Immature natural killer cell (primary cell): ENCODE measurements at places on chromosomes 2 and 18. TPM values are rescaled to one million over a fixed set of nuclear protein-coding genes. Genes with fewer than 3 reads are reported as not detected.
A peak's percentile ranks its signal among the peaks of the same experiment; 100 is the strongest.

SSB gene
- 115 TPM for polyA plus RNA-seq

LBX2 gene
- not detected for polyA plus RNA-seq

CCBE1 gene
- 0.03 TPM for polyA plus RNA-seq

HOXD12 gene
- polyA plus RNA-seq = not detected

CSRNP3 gene
- polyA plus RNA-seq = not detected

SGPP2 gene
- polyA plus RNA-seq = not detected

WDR12 gene
- 17.8 TPM for polyA plus RNA-seq

KLHL41 gene
- not detected for polyA plus RNA-seq

CNDP1 gene
- polyA plus RNA-seq = not detected

UPP2 gene
- polyA plus RNA-seq = not detected

EFHD1 gene
- polyA plus RNA-seq = not detected

DNA sequence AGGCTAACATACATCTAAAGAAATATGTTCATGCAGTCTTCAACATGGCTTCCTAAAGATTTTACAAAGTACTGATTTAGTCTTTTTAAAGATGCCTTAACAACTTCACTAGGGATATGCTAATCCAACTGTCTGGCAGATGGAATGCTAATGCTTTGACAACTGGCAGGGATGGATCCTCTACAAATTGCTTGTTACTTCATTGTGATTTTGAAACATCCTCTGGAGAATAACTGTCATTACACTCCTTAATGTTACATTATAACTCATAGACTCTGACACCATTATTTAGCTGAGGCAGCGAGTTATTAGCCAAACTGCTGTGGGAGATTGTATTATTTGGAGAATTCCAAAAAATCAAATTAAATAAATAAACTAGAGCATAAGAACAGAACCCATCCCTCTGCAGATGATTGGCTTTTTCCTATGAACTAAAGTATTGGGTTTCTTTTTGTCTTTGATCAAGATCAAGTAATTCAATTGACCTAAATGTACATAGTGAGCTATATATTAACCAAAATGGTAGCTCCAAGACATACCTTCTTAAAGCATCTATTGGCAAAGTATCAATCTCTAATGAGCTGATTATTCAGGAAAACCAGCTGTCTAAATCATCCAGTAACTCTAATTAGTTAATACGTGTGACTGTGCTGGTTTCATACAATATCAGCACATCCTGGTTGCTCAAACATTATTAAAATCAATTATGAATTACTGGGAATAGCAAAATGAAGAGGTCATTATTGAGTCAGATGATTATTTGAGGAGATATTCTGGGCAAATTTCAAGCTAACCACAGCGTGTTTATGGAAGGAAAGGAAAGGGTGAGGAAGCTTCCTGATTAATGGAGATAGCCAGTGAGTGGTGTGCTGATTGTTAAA, 321.3 kb upstream of the TFPI start:
- H3K4me1 ChIP-seq = no peaks in the 10 kb centered on the region
- H3K36me3 ChIP-seq = no peaks in the 10 kb centered on the region
- H3K27ac ChIP-seq = no peak overlapping the region
- no peak overlapping the region for H3K4me3 ChIP-seq
- peaks cover 3% of the 10 kb centered on the region for H3K27me3 ChIP-seq
- no peak for DNase-seq

DNA sequence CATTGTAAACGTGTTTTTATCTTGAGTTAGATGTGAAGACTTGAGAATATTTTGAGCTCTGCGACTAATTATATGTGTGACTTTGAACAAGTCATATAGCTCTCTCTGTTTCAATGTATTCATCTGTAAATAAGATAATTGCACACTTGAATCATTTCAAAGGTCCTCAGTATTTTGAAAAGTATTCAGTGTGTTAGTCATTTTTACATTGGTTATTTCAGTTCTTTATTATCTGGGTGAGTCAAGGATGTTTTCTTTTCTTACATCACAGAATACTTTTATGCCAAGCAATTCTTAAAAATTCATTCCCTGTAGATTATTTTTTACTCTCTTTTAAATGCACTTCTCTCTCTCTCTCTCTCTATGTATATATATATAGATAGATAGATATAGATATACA, 1098.0 kb upstream of the ZEB2 start:
- no peak overlapping the region for H3K27ac ChIP-seq
- no peak for DNase-seq
- peaks cover 2% of the 10 kb centered on the region for H3K27me3 ChIP-seq
- H3K36me3 ChIP-seq = no peaks in the 10 kb centered on the region

DNA sequence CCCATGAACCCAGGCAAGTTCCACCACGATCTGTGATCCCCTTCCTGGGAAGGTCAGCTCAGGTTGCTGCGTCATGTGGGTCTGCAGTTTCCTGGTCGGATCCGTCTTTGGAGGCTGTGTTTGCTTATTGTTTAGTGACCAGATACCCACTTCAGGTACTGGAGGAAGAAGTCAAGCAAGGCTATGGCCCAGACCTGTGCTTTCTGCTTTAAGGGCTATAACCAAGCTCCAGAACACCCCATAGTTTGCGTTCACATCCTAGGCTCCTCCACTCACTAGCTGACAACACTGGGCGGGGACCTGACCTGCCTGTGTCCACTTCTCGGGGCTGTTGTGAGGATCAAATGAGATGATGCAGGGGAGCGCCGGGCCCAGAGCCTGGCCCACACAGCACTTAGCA, 44.0 kb downstream of the MAL start:
- H3K27me3 ChIP-seq = peaks cover 8% of the 10 kb centered on the region
- H3K27ac ChIP-seq = no peak overlapping the region
- DNase-seq = no peak
- no peaks in the 10 kb centered on the region for H3K4me1 ChIP-seq
- H3K36me3 ChIP-seq = no peaks in the 10 kb centered on the region
- no peak overlapping the region for H3K4me3 ChIP-seq

- H3K27me3 ChIP-seq = no peaks in the 10 kb centered on the region
- no peak overlapping the region for H3K27ac ChIP-seq
- peaks cover 5% of the 10 kb centered on the region for H3K36me3 ChIP-seq
- no peak overlapping the region for H3K4me3 ChIP-seq
- no peak for DNase-seq
Measured at GRCh38 chr2:3131636-3132326, 245.8 kb downstream of the EIPR1 start.

DNA sequence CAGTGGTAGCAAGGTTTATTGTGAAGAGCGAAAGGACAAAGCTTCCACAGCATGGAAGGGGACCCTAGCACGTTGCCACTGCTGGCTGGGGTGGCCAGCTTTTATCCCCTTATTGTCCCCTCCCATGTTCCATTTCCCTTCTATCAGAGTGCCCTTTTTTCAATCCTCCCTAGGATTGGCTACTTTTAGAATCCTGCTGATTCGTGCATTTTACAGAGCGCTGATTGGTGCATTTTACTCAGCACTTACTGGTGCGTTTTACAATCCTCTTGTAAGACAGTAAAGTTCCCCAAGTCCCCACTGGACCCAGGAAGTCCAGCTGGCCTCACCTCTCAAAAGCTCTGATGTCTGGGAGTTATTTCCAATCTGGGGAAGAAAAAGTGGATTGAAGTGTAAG, 90.1 kb downstream of the CD8B2 start:
- H3K4me3 ChIP-seq = no peak overlapping the region
- H3K4me1 ChIP-seq = peaks cover 6% of the 10 kb centered on the region

- no peak overlapping the region for H3K4me3 ChIP-seq
- no peaks in the 10 kb centered on the region for H3K27me3 ChIP-seq
- DNase-seq = no peak
- H3K4me1 ChIP-seq = peaks cover 37% of the 10 kb centered on the region
Measured at GRCh38 chr18:6248017-6248416, 166.7 kb downstream of the L3MBTL4 start.

- H3K27me3 ChIP-seq = peaks cover 4% of the 10 kb centered on the region
- H3K4me1 ChIP-seq = no peaks in the 10 kb centered on the region
- H3K36me3 ChIP-seq = no peaks in the 10 kb centered on the region
- H3K4me3 ChIP-seq = no peak overlapping the region
- no peak overlapping the region for H3K27ac ChIP-seq
Measured at GRCh38 chr2:95381212-95382191, 21.0 kb upstream of the FAHD2A start.

DNA sequence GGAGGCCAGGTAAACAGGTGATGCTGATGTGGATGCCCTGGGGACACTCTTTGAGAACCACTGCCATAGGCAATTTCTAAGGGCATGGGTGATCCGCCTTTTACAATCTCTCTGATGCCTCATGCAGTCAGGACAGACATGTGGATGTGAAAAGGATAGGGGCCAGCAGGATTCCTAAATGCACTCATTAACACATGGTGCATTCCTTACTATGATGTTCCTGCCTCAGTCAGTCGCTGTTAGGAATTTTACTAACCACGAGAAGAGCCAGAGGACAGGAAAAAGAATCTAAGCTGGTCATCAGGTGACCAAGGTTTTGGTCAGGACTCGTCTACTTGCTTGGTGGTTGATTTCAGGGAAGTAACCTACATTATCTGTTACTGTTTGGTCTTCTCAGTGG, 191.0 kb downstream of the ARL4C start:
- peaks cover 3% of the 10 kb centered on the region for H3K27me3 ChIP-seq
- DNase-seq = no peak
- H3K36me3 ChIP-seq = no peaks in the 10 kb centered on the region
- H3K4me1 ChIP-seq = peaks cover 41% of the 10 kb centered on the region

GRCh38 chr18:33210575-33211189, 229.8 kb downstream of the CCDC178 start:
- no peak overlapping the region for H3K27ac ChIP-seq
- H3K4me1 ChIP-seq = no peaks in the 10 kb centered on the region
- no peak overlapping the region for H3K4me3 ChIP-seq

- DNase-seq = no peak
- H3K4me3 ChIP-seq = no peak overlapping the region
- H3K27ac ChIP-seq = no peak overlapping the region
- H3K27me3 ChIP-seq = peaks cover 6% of the 10 kb centered on the region
- H3K36me3 ChIP-seq = no peaks in the 10 kb centered on the region
Measured at GRCh38 chr18:22143347-22144340, 25.7 kb upstream of the GATA6 start.

- no peak overlapping the region for H3K4me3 ChIP-seq
- no peak overlapping the region for H3K27ac ChIP-seq
- DNase-seq = no peak
- H3K4me1 ChIP-seq = no peaks in the 10 kb centered on the region
- H3K27me3 ChIP-seq = no peaks in the 10 kb centered on the region
- no peaks in the 10 kb centered on the region for H3K36me3 ChIP-seq
Measured at GRCh38 chr2:59462422-59463197, 1090.8 kb downstream of the BCL11A start.

DNA sequence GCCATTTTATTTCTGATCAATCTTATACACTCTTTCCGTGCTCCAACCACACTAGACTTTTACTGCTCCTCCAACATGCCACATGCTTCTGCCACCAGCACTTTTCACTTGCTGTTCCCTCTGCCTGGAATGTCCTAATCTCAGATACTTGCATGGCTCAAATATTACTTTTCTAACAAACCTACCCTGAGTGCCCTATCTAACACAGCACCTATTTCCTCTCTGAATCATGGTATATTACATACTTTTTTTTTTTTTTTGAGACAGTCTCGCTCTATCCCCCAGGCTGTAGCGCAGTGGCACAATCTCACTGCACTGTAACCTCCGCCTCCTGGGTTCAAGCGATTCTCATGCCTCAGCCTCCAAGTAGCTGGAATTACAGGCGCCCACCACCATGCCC, 166.3 kb upstream of the CAVIN2 start:
- peaks cover 4% of the 10 kb centered on the region for H3K27me3 ChIP-seq
- no peak overlapping the region for H3K4me3 ChIP-seq
- no peaks in the 10 kb centered on the region for H3K36me3 ChIP-seq
- no peaks in the 10 kb centered on the region for H3K4me1 ChIP-seq
- no peak for DNase-seq

- peaks cover 77% of the 10 kb centered on the region for H3K4me1 ChIP-seq
- no peak overlapping the region for H3K27ac ChIP-seq
- no peak for DNase-seq
- peaks cover 6% of the 10 kb centered on the region for H3K36me3 ChIP-seq
- H3K27me3 ChIP-seq = no peaks in the 10 kb centered on the region
Measured at GRCh38 chr18:35110059-35110458, 68.8 kb downstream of the MAPRE2 start.

- peaks cover 35% of the 10 kb centered on the region for H3K4me1 ChIP-seq
- no peak overlapping the region for H3K27ac ChIP-seq
- DNase-seq = no peak
- H3K27me3 ChIP-seq = no peaks in the 10 kb centered on the region
Measured at GRCh38 chr18:44696892-44697291, 16.2 kb downstream of the SETBP1 start.

GRCh38 chr2:9614562-9614961, 16.2 kb downstream of the YWHAQ start:
- H3K36me3 ChIP-seq = no peaks in the 10 kb centered on the region
- H3K4me1 ChIP-seq = peaks cover 100% of the 10 kb centered on the region
- H3K27me3 ChIP-seq = no peaks in the 10 kb centered on the region
- DNase-seq = no peak

- H3K4me3 ChIP-seq = peak overlapping the region; percentile 90
- H3K27me3 ChIP-seq = no peaks in the 10 kb centered on the region
- no peaks in the 10 kb centered on the region for H3K36me3 ChIP-seq
- DNase-seq = peak; percentile 41
- H3K4me1 ChIP-seq = peaks cover 22% of the 10 kb centered on the region
Measured at GRCh38 chr18:68721681-68722583, 7.0 kb upstream of the TMX3 start.

GRCh38 chr2:192016265-192016664, 169.4 kb upstream of the CAVIN2 start:
- peaks cover 2% of the 10 kb centered on the region for H3K27me3 ChIP-seq
- no peaks in the 10 kb centered on the region for H3K36me3 ChIP-seq
- no peak overlapping the region for H3K27ac ChIP-seq
- H3K4me3 ChIP-seq = no peak overlapping the region
- no peak for DNase-seq

- no peak for DNase-seq
- no peak overlapping the region for H3K4me3 ChIP-seq
- H3K4me1 ChIP-seq = no peaks in the 10 kb centered on the region
Measured at GRCh38 chr2:140873915-140874531, 1256.8 kb downstream of the LRP1B start.

- H3K27me3 ChIP-seq = peaks cover 12% of the 10 kb centered on the region
- no peak for DNase-seq
- H3K27ac ChIP-seq = no peak overlapping the region
- no peaks in the 10 kb centered on the region for H3K4me1 ChIP-seq
- H3K4me3 ChIP-seq = no peak overlapping the region
Measured at GRCh38 chr18:31595121-31595771, 3.6 kb downstream of the TTR start.

DNA sequence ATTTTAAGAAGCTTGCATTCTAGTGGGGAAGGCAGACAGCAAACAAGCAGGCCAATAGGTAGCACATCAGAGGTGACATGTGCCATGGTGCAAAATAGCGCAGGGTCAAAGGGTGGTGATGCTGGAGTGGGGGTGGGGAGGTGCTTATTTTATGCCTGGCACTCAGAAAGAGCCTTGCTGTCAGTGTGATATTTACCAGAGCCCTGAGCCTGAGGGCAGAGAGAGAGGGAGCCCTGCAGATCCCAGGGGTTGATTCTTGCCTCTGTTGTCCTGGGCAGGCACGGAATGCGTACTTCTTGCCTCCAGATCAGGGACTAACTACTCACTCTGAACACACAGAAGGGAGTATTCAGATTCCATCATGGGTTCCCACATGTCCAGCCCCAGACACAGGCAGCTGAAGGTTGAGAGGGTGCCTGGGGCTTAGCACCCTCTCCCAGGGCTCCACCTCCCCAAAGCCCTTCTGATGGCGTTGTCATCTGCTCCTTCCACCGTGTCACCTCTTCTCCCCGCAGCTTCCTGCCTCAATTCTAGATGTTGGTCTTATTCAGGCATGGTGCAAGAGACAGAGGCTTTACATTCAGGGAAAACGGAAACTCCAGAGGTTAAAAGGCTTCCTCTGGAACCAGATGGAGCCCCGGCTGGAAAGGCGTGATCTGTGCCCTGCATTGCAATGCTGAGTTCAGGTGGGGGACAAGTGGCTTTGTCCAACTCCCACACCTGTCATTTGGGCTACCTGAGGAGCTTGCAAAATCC, 252.3 kb downstream of the HAUS1 start:
- H3K4me3 ChIP-seq = no peak overlapping the region
- H3K27ac ChIP-seq = no peak overlapping the region
- peaks cover 81% of the 10 kb centered on the region for H3K4me1 ChIP-seq
- no peak for DNase-seq
- peaks cover 12% of the 10 kb centered on the region for H3K36me3 ChIP-seq
